ENCODE measurements at places on chromosomes 6 and 20. TPM values are rescaled to one million over a fixed set of nuclear protein-coding genes. Genes with fewer than 3 reads are reported as not detected.

DNA sequence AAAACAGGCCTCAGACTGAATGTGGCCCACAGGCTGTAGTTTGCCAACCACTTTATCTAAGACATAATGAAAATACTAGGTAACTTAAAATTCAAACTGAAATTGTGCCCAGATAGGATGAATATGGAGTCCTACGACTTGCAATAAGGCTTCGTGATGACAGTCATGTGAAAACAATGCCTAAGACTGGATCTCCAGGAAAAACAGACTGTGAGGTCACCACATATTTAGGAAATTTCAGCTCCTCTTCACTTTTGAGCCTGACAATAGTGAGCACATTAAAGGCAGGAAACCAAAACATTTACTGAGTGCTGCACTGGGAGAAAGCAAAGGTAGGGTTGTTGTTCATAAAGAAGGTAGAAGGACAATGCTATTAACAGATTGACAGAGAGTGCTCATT is 50.0 kb downstream of the RTN4IP1 start:
- no peaks in the 10 kb centered on the region for H3K4me1 ChIP-seq
- H3K4me3 ChIP-seq, result no peak overlapping the region
- no peaks in the 10 kb centered on the region for H3K27me3 ChIP-seq
- no peak for DNase-seq
- no peak overlapping the region for H3K27ac ChIP-seq

The FGD2 gene
- 5.8 TPM for polyA plus RNA-seq

GRCh38 chr6:94227741-94228140 is 808.4 kb upstream of the EPHA7 start:
- H3K4me3 ChIP-seq, result no peak overlapping the region
- no peak overlapping the region for H3K27ac ChIP-seq
- H3K27me3 ChIP-seq, result no peaks in the 10 kb centered on the region
- no peak for DNase-seq
- no peaks in the 10 kb centered on the region for H3K4me1 ChIP-seq

The SYCP2L gene
- 5.4 TPM for polyA plus RNA-seq

The HTR1E gene
- polyA plus RNA-seq, result 0.40 TPM

DNA sequence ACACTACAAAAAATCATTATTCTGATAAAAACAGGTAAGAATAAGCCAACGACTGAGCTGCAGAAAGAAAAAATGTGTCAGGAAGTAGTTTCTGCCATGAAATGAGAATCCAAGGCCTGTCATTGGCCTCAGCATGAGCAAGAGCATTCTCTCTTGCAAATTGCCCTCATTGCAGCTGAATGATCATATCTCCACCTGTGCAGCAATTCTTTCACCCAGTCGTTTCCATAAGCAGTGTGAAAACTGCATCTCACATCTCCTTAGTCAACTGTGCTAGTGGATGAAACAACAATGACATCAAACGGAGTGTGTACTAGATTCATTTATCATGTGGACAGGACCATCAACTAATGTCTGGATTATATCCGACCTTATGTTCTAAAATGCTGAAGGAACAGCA is 88.2 kb upstream of the STXBP5 start:
- no peaks in the 10 kb centered on the region for H3K36me3 ChIP-seq
- no peaks in the 10 kb centered on the region for H3K27me3 ChIP-seq
- no peaks in the 10 kb centered on the region for H3K4me1 ChIP-seq
- no peak overlapping the region for H3K27ac ChIP-seq

The HAO1 gene
- not detected for polyA plus RNA-seq

- no peaks in the 10 kb centered on the region for H3K36me3 ChIP-seq
- no peak for DNase-seq
- H3K4me1 ChIP-seq, result no peaks in the 10 kb centered on the region
- no peaks in the 10 kb centered on the region for H3K27me3 ChIP-seq
Observed at GRCh38 chr6:88574031-88574430, 389.4 kb downstream of the RNGTT start.

GRCh38 chr20:31801508-31801907 is 17.6 kb upstream of the MYLK2 start:
- no peaks in the 10 kb centered on the region for H3K36me3 ChIP-seq
- H3K4me1 ChIP-seq, result no peaks in the 10 kb centered on the region
- H3K27ac ChIP-seq, result no peak overlapping the region
- H3K4me3 ChIP-seq, result no peak overlapping the region
- DNase-seq, result no peak

DNA sequence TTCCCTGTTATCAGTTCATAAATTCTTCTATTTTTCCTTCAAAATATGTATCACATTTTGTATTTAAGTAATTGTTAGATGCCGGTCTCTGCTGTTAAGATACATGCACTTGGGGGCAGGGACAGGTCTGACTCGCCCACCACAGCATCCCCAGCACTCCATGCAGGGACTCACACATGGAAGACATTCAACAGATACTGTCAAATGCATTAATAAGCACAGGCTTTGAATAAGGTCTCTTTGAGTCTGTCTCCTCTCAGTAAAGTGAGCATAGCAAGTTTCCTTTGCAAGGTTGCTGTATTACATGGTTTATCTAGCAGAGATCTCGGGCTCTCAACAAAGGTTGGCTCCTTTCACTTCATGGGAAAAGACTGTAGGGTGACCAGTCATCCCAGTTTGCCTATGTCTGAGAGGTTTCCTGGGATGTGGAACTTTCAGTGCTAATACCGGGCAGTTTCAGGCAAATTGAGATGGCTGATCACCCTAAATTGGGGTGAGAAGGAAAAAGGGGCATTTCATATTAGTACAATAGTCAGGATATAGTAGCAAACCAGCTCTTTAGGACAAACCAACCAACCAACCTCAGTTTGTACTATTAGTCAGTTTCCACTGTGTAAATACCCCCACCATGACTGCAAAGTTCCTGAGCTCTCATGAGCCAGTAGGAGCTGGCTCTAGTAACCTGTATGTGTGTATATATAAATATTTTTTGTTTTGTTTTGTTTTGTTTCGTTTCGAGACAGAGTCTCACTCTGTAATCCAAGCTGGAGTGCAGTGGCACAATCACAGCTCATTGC is 15.0 kb downstream of the JPH2 start:
- H3K4me1 ChIP-seq, result no peaks in the 10 kb centered on the region
- no peak for DNase-seq
- H3K36me3 ChIP-seq, result no peaks in the 10 kb centered on the region
- no peaks in the 10 kb centered on the region for H3K27me3 ChIP-seq
- H3K4me3 ChIP-seq, result no peak overlapping the region
- H3K27ac ChIP-seq, result no peak overlapping the region

GRCh38 chr6:43886067-43886461 is 116.1 kb downstream of the VEGFA start:
- no peak overlapping the region for H3K27ac ChIP-seq
- no peaks in the 10 kb centered on the region for H3K27me3 ChIP-seq
- H3K4me3 ChIP-seq, result no peak overlapping the region
- DNase-seq, result no peak
- H3K36me3 ChIP-seq, result no peaks in the 10 kb centered on the region

GRCh38 chr20:13765299-13765698 is 19.4 kb downstream of the ESF1 start:
- no peaks in the 10 kb centered on the region for H3K36me3 ChIP-seq
- H3K4me3 ChIP-seq, result no peak overlapping the region
- H3K27ac ChIP-seq, result no peak overlapping the region
- no peak for DNase-seq
- no peaks in the 10 kb centered on the region for H3K4me1 ChIP-seq

- H3K27ac ChIP-seq, result no peak overlapping the region
- no peak for DNase-seq
- H3K4me3 ChIP-seq, result no peak overlapping the region
Observed at GRCh38 chr6:129929433-129929832, 68.3 kb upstream of the TMEM244 start.

The GNAS-AS1 gene
- 1.1 TPM for polyA plus RNA-seq

The FNDC11 gene
- 147 TPM for polyA plus RNA-seq

GRCh38 chr20:48904566-48905296 is 16.8 kb upstream of the ARFGEF2 start:
- no peak overlapping the region for H3K27ac ChIP-seq
- H3K4me3 ChIP-seq, result no peak overlapping the region
- H3K4me1 ChIP-seq, result no peaks in the 10 kb centered on the region
- no peaks in the 10 kb centered on the region for H3K27me3 ChIP-seq

DNA sequence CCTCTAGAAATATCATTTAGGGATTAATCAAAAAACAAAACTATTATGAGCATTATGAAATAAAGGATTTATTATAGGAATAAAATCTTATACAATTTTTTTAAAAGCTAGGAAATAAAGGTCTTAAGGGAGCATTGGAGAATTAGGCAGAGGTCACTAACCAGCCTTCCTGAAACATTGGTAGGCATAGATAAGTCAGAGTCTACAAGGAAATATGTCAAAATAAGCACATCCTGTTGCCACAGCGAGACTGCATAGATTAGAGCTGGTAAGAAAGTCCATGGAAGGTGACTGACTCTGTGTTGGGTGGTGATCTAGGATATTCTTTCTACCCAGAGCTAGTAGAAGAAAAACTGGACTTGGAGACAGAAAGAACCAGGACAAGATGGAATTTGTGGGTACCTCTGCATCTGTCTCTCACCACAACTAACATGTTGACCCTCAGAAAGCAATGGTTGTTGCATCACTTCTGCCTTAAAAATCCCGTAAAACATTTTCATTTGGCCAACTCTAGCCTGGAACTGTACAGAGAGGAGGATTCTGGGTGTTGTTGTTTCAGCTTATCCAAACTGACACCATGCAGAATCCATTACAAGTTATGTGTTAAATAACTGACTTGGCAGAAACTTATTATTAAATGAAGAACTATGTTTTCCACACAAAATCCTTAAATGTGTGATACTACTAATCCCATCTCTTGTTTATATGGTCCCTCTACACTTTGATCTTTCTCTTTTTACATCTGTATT is 77.1 kb downstream of the FBXO5 start:
- no peak overlapping the region for H3K4me3 ChIP-seq
- H3K27me3 ChIP-seq, result no peaks in the 10 kb centered on the region
- H3K27ac ChIP-seq, result no peak overlapping the region
- no peak for DNase-seq
- no peaks in the 10 kb centered on the region for H3K4me1 ChIP-seq
- H3K36me3 ChIP-seq, result no peaks in the 10 kb centered on the region

The KIF25 gene
- 1.1 TPM for polyA plus RNA-seq
